Stimulated activated CD4-positive, alpha-beta T cell treated with anti-CD3 and anti-CD28 coated beads, Interleukin-12 subunit alpha, Interleukin-12 subunit beta, amount 100 ng/mL, for 24 hours (primary cell): ENCODE measurements at places on chromosomes 11 and 22.

DNA sequence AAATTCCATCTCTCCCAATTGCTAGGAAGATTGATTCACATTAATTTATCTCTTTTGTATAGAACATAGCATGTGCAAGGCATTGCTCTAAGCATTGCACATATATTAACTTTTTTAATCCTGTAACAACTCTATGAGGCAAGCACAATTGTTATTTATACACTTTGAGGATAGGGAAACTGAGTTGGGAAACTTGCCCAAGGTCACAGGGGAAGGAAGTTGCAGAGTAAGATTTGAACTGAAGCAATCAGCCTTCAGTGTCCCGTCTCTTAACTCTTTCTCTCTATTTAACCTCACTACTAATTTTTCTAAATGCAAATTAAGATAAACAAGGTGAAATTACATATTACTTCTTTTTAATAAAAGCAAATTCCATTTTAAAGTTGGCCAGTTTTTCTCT lies 22.2 kb downstream of the OR56B4 start:
- no peak for DNase-seq

- DNase-seq = no peak
Measured at GRCh38 chr11:112178428-112178827, 3.1 kb downstream of the BCO2 start.

DNA sequence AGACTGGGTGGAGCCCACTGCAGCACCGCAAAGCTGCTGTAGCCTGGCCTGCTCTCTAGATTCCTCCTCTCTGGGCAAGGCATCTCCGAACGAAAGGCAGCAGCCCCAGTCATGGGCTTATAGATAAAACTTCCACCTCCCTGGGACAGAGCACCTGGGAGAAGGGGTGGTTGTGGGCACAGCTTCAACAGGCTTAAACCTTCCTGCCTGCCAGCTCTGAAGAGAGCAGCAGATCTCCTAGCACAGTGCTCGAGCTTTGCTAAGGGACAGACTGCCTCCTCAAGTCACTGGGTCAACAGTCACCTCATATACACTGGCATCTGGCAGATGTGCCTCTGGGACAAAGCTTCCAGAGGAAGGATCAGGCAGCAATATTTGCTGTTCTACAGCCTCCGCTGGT lies 117.3 kb downstream of the EHF start:
- DNase-seq = no peak

GRCh38 chr22:46862418-46863324 lies 100.2 kb downstream of the TBC1D22A start:
- no peak for DNase-seq

DNA sequence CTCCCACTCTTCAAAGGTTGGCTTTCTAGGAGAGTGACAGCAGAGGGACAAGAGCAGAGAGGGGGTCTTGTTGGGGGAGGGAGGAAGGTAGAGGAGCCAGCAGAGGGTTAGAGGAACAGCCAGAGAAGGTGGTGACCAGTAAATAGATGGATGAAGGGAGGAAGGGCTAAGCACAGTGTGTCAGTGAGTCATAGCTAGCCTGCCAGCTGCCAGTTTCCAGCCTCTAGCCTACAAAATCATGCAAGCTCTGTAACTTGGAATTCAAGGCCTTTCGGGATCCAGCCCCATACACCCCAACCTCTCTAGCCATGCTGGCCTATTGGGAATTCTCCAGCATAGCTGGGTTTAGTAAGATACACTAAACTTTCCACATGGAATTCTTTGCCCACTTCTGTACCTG lies 147.4 kb upstream of the TEAD1 start:
- DNase-seq = no peak

DNA sequence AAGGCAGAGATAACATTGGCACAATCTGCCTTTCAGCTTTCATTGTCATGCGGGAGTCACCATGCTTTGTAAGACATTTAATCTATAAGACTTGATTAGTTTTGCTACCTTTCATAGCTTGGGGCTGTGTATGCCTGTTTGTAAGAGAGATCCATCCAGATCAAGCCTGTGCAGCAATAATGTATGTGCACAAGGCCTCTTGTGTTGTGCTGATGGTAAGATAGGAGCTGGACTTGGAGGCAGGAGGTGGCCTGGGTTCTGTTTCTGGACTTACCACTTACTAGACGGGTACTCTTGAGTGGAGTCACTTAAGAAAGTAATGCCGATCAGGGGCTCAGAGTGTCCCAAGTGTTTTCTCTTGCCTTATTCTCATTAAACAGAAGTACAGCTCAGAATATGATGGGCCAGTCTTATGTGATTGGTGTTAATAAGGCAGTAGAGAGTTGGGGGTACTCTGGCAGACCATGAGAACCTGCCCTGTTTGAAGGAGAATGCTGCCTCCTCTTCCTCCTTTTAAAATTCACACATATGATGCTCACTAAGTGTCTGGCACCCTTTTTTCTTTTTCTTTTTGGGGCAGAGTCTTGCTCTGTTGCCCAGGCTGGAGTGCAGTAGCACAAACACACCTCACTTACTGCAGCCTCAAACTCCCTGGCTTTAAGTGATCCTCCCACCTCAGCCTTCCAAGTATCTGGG lies 30.9 kb downstream of the PTPRJ start:
- no peak for DNase-seq
